Left ventricle myocardium superior (tissue), 1 donor: ENCODE measurements at places on chromosomes 5 and 9.

- no peak for DNase-seq
Observed at GRCh38 chr9:90966480-90967144, 165.0 kb downstream of the SYK start.

DNA sequence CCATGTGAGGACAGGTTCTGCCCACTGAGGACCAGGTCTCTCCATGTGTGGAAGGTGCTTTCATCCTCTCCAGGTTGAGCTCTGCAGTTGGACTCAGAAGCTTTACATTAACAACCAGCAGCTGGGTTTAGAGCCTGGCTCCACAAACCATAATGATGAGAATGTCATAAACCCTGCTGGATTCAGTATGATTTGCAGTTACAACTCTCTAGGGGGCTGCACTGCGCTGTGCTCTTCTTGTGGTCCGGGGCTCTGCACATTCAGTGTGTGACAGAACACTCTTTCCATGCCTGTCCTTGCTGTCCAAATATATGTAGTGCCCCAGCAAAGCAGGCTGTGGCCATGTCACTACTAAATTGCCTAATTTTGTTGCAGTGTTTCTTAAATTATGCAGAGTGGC, 334.3 kb downstream of the ICE1 start:
- DNase-seq = no peak

DNA sequence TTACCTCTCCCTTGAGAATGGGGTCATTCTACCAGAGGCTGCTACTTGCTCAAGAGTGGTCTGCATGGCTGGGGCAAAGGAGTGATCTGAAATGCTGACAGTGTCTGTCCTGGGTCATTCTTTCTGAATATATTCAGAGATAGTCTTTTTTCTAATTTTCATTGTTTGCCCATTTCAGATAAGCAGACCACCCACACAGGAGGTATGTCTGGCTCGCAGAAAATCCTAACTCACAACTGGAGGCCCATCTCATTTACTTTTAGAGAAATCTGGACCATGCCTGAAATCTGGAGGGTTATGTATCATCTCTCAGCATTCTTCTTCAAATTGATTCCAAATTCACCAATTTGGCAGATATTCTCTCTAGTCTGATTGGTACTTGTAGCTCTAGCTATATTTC, 227.6 kb downstream of the SEC61B start:
- DNase-seq = no peak

DNA sequence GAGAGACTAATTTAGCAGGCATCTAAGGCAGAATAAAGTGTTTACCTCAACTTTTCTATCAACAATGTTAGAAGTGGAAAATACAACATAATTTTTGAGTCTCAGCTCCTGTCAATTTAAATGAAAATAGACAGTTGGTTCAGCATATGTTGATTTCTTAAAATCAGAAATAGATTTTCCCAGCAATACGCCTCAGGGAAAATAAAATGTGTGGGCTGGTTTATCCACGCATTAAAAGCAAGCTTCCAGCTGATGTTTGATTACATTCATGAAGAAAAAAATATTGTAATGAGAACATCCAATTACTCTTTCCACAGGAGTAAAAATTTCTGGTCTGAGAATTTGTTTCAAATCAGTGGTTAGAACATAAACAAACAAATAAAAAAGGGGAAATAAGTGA, 166.3 kb downstream of the PDE4D start:
- no peak for DNase-seq

DNA sequence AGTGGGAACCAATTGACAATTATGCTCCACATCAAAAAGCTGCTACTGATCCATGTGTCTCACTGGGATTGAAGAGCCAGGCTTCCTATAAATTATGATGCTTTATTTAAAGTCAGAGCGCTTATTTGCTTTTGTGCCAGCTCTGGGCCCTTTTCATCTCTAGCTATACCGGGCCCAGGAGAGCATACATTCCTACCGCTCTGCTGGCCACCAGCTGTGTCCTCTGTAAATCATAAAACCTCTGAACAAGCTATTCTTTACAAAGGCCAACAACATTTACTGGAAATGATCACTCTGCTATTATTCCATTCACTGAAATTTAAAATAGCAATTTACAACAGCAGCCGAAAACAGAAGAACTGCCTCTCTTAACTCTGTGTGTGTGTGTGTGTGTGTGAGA, 86.6 kb downstream of the ZNF608 start:
- DNase-seq = no peak

GRCh38 chr5:168260353-168261226, 30.9 kb upstream of the WWC1 start:
- peak; percentile 35 for DNase-seq

DNA sequence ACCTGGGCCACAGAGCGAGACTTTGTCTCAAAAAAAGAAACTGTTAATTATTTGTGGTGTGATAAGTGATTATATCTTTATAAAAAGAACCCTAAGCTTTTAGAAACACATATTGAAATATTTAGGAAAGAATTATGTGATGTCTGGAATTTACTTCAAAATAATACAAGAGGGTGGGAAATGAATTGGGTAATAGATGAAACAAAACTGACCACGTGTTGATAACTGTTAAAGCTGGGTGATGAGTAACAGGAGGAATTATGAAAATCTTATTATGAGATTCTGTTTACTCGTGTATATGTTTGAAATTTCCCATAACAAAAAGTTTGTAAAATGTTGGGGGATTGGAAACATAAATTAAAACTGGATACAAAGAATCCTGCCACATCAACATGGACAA, 33.0 kb upstream of the PPP2CA start:
- DNase-seq = no peak

DNA sequence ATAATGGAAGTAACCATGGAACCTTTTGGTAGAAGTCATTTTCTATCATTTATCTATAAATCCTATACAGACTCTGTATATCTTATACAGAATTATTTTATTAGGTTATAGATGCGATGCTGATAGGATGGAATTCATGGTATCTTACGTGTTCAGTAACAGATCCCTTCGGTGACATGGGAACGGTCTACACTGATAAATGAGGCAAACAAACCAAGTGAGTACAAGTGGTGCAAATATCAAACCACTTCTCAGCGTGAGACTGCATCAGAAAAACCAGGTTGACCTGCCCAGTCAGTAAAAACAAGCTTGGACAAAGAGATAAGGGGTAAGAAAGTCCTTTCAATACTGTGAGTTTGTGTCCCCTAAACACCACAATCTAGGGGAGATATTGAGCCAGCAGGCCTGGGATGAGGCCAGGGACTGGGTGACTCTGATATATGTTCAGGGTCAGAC, 215.5 kb downstream of the GAPVD1 start:
- no peak for DNase-seq

GRCh38 chr9:14989811-14990210, 79.6 kb upstream of the FREM1 start:
- DNase-seq = no peak

GRCh38 chr9:93533863-93534262, 42.5 kb upstream of the PHF2 start:
- no peak for DNase-seq

DNA sequence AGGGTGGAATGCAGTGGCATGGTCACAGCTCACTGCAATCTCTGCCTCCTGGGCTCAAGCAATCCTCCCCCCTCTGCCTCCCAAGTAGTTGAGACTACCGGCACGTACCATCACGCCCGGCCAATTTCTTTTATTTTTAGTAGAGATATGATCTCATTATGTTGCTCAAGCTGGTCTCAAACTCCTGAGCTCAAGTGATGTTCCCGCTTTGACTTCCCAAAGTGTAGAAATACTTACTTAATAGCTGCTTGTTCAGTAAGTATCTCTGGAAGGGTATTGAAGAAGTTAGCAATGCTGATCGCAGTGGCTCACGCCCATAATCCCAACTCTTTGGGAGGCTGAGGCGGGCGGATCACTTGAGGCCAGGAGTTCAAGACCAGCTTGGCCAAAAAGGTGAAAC, 35.7 kb upstream of the PLIN2 start:
- no peak for DNase-seq

- DNase-seq = no peak
Observed at GRCh38 chr5:154200221-154200620, 9.7 kb downstream of the GALNT10 start.

DNA sequence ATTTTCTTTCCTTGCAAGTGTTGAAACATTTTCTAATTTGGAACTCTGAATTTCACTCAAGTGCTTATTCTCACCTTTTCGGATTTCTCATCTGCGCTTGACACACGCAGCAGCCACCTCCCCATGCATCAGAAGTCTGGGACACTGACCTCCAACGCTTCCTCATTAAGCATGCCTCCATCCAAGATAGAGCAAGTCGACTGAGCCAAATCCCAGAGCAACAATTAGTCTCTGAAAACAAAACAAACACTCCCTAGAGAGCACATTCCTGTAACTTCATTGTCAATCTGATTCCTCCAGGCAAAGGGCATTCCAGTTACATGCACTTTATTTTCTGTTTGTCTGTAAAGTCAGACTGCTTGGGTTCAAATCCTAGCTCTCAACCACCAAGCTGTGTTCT, 5.7 kb downstream of the CD180 start:
- no peak for DNase-seq

DNA sequence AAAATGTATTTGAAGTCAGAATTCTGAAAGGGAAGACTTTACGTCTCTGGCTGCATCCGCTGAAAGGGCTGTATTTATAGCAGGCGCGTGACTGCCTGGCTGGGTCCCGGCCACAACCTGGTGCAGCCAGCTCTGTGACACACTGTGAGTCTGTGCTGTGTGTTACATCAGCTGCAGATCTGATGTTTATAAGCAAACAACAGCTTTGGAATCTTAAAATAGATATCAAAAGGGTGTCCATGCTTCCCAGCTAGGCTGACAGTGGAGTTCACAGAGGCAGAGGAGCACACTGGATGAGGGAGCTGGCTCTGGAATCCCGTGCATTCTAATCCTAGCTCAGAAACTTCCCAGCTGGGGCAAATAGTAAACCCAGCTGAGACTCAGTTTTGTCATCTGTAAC, 433.4 kb upstream of the BRINP1 start:
- peak; percentile 77 for DNase-seq

- DNase-seq = no peak
Observed at GRCh38 chr9:13807118-13807517, 506.8 kb downstream of the NFIB start.

DNA sequence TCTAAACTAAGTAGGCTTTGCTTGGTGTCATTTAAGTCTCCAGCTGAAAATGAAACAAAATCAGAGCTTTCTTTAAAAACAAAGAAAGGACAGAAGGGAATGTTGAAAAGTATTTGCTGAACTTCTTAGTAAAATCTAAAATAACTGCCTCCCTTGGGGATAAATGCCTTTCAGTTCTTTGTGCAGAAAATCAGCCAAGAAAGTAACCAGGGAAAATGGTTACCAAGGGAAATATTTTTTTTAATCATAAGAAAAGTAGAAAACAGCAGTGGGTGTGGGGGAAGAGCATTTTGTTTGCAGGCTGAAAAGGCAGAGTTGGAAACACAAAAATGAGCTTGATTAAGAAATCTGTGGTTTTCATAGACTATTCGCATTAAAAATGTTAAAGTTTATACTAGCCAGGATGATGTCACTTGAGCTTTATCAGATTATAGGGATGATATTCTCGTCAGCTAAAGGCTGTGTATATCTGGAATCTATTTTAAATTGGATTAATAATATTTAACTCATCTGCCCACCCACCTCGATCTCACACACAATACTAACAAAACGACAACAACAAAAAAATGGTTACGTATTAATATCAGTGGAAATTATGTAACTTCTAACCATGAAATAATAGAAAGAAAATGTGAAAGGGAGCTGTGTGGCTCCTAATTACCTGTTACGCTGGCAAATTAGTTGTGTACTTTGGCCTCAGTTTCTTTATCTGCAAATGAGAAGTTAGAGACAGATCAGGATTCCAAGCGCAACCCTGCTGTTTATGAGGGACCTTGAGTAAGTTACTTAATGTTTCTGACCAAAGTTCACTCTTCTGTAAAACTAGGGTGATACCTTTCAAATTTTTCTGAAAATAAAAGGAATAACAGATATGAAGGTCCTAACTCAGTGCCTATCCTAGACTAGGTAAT, at the start of gene ECM2:
TSS of gene ECM2 (minus strand) at position 51 of the 911 bp plus-strand sequence. CDS start 13,124 bp downstream, outside the sequence.
- DNase-seq = no peak

DNA sequence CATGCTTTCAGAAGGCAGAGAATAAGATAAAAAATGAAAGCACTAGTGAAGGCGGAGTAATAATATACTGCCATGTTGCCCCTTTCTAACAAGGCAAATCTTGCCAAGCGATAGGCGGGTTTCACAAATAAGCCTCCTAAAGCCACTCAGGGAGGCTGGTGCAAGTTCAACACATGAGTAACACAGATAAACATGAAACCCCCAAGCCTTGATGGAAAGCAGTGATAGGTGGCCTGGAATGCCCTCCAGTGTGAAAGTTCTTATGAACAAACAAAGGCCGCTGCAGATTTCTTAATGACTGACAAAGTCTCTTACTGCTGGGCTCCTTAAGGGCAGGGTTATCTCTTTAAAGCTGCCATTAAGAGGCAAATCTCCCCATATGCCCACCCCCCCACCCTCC, 154.7 kb downstream of the ZDHHC21 start:
- DNase-seq = no peak

DNA sequence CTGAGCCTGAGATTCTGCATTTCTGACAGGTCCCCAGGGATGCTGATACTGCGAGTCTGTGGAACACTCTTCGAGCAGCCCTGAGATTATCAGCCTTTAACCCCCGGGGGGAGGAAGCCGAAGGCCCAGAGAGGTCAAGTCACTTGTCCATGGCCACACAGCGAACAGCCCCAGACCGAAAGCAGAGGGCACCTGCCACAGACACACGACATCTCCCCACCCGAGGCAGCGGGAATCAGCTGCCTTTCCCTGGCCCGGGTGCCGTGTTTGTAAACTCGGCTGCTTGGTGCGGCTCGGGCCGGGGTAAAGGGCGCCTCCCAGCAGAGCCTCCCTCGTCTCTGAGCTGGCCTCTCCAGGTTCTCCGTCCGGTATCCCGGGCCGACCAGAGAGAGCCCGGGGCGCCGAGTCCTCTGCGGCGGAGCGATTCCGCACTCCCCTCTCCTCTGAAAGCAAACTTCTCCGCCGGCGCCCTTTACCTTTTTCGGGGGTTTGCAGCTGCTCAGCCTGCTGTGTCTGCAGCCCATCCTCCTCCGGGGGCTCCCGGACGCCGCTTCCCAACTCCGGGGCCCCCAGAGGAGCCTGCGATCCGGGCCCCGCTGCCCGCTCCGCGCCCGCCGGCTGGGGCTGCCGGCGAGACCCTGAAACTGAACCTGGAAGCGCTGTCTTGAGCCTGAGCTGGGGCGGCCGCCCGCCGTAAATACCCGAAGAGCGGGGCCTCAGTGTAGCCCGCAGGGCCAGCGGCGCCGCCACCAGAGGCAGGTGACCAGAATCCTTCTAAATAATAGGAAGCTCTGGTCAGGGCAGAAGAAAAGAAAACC, at the start of gene CCDC69:
TSS of gene CCDC69 (minus strand) at position 646 of the 818 bp plus-strand sequence. CDS start at position 524, 122 bp downstream.
- DNase-seq = peak; percentile 90

GRCh38 chr5:80925931-80926330, 34.2 kb upstream of the RASGRF2 start:
- no peak for DNase-seq

GRCh38 chr5:171757853-171758535, 27.6 kb upstream of the SMIM23 start:
- DNase-seq = no peak

- DNase-seq = peak; percentile 16
Observed at GRCh38 chr9:19788152-19788551, 685 bp downstream of the SLC24A2 start.

DNA sequence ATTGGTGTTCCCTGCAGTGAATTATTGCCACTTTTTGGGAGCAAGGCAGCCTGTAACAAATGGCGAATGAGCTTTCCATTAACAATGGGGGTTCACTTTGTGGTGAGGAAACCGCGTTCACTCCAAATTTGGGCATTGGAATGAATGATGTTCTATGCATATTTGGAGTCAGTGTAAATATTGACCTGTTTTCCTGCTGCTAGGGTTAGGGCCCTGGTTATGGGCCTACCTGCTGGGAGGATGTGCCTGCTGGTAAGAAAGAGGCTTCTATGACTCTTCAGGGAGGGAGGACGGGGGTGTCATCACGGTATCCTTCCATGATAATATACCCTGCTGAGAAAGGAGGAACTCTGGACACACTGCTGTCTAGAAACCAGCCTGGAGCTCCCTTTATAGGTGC, 29.0 kb downstream of the C9orf50 start:
- no peak for DNase-seq
